ENCODE measurements at places on chromosomes 12 and 14.

DNA sequence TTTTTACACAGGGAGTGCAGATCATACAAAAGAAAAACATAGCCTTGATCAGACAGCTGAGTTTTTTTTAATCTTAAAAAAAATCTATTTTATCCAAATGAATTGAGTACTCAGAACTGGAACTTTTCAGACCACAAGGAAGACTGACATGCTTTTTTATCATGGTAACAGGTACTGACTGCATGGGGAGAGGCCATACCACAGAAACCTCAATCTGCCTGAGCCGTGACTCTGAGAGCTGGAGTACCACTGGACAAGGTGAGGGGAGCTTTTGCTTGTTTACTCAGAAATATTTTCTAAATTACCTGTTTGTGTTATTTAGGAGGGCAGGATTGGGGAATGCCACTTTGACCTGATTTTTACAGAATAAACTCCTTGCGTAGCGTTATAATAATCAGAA, 143.9 kb downstream of the ALX1 start:
- DNase-seq, result no peak

- DNase-seq, result no peak
Measured at GRCh38 chr14:105399466-105399775, 1.1 kb downstream of the TEX22 start.

DNA sequence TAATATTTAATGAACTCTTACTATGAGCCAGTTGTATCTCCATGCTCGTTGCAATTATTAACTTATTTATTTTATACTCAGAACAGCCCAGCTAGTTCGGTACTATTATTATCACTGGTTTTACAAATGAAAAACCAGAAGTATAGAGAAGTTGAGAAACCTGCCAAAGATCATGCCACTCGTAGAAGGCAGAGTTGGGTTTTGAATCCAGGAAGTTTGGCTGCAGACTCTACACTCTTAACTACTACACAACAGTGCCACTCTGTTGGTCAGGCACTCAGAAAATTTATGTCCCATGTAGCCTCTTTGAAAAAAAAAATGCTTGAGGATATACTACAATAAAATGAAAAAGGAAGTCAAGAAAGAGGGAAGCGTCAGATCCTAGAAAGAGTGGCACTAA, 71.5 kb upstream of the ARID2 start:
- no peak for DNase-seq

DNA sequence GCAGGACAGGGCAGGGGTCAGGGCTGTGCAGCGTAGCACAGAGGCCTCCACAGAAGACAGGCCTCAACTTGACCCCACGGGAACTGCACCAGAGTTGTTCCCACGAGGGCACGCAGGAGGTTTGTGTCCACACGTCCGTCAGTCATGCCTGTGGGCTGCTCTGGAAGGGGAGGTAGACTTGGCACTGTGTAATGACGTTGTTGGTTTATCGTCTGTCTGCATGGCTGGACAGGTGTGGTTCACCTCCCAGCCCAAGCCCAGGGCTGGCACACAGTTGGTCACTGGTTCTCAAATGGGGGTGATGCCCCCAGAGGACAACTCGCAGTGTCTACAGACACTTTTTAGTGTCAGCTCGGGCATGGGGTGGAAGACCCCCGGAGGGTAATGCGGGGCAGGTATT, 45.8 kb downstream of the CCNK start:
- DNase-seq, result no peak

- DNase-seq, result no peak
Measured at GRCh38 chr14:87351007-87351406, 642.0 kb downstream of the GALC start.

GRCh38 chr12:47768323-47768811, 4.7 kb upstream of the SLC48A1 start:
- DNase-seq, result no peak

DNA sequence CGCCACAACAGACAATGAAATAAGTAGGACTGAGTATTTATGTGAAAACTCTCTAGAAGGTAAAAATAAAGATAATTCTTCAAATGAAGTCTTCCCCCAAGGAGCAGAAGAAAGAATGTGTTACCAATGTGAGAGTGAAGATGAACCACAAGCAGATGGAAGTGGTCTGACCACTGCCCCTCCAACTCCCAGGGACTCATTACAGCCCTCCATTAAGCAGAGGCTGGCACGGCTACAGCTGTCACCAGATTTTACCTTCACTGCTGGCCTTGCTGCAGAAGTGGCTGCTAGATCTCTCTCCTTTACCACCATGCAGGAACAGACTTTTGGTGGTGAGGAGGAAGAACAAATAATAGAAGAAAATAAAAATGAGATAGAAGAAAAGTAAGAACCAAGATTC, 82.7 kb downstream of the VEZT start:
- no peak for DNase-seq

DNA sequence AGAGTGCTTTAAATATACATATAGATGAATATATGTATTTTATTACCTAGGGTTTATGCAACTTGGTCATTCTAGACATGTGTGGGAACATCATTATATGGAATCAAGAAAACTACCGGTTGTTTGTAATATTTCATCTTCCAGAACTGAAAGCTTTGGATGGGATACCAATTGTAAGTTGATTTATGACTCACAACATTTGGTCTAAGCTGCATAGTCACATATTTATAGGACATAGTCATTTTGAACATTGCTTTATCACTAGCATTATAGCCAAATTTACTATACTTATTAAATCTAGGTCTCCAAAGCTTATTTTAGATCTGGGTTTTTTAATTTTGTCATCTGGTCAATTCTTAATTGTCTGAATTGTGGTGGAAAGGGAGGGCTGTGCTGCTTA, 83.7 kb upstream of the PCNX4 start:
- no peak for DNase-seq

GRCh38 chr14:61719344-61720293, 24.3 kb downstream of the HIF1A start:
- no peak for DNase-seq

GRCh38 chr12:114562654-114563053, 121.3 kb downstream of the TBX3 start:
- DNase-seq, result no peak

- no peak for DNase-seq
Measured at GRCh38 chr14:43591776-43592175, 915.3 kb downstream of the FSCB start.

DNA sequence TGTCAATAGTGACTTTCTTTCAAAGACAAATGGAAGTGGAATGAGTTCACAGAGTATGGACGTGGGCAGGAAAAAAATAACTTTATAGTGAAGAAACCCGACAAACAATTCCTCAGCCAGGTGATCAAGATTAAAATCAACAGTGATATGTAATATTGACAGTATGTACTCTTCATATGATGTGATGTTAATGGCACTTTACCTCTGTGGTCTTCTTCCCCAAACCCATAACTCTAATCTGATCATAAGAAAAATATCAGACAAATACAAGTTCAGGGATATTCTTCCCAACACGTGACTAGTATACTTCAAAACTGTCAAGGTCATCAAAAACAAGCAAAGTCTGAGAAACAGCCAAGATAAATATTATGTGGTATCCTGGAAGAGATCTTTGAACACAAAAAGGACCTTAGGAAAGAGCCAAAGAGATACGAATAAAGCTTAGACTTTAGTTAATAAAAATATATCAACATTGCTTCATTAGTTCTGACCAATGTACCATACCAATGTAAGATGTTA, 215.5 kb downstream of the PPFIA2 start:
- DNase-seq, result no peak

DNA sequence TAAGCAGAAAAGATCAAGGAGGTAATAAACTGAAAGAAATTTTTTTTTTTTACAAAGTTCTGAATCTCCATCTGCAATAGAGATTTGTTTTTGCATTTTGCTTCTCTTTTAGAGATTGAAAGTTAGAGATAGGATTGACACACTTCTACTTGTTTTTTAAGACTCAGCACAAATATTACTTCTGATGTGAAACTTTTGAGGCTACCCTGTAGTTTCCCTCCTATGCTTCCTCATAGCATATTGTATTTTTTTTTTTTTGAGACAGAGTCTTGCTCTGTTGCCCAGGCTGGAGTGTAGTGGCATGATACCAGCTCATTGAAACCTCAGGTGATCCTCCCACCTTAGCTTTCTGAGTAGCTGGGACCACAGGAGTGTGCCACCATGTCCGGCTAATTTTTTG, 32.1 kb upstream of the SGPP1 start:
- DNase-seq, result no peak

DNA sequence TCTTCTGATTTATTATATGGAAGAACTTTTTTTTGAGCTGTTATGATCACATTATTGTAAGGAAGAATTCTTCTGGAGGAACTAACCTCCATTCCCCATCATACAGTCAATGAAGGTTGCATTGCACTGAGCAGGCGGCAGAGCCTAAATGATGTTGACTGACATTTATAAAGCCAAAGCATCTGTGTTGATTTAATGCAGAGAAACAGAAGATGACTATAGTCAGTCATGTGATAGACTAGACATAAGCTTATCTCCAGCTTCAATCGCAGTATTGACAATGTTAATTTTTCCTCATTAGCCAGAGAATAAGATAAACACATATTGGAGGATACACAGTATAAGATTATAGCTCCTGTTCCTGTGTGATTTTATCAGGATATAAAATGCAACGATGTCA, 82.0 kb downstream of the PRICKLE1 start:
- no peak for DNase-seq

DNA sequence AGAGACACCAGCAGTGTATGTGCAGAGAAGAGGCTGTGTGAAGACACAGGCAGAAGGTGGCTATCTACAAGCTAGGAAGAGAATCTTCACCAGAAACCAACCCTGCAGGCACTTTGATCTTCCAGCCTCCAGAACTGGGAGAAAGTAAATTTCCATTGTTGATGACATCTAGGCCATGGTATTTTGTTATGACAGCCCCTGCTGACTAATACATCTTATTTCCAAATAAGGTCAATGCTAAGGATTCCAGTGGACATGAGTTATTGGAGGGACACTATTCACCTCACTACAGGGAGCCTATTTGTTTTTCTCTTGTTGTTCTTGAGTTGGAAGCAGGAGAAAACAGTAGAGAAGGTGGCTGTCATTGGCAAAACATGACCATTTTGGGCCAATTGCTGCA, 88.5 kb upstream of the RIN3 start:
- no peak for DNase-seq

- no peak for DNase-seq
Measured at GRCh38 chr12:68462803-68463202, 130.6 kb upstream of the MDM1 start.

DNA sequence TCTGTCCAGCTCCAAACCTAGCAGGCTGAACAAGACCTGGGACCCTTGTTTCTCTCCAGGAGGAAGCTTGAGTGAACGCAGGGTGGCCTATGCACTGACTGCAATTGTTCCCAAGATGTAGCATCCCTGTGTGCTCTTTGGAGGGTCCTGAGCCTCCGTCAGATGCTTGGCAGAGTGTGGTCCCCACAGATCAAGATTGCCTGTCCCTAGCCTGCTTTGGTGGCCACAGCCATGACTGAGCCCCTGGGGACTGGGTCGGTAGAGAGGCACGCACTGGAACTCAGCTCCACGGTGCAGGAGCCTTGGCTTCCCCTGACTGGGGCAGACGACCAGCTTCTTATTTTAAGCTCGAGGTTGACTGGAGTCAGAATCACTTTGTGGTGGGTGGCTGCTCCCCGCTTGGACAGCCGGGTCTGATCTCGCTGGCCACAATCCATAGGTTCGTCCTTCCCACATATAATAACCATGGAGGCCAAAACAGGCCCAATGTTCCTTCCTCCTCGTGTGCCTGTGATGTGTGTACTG, 97.8 kb downstream of the LGMN start:
- no peak for DNase-seq

- DNase-seq, result no peak
Measured at GRCh38 chr14:59063259-59063658, 125.2 kb upstream of the DAAM1 start.

DNA sequence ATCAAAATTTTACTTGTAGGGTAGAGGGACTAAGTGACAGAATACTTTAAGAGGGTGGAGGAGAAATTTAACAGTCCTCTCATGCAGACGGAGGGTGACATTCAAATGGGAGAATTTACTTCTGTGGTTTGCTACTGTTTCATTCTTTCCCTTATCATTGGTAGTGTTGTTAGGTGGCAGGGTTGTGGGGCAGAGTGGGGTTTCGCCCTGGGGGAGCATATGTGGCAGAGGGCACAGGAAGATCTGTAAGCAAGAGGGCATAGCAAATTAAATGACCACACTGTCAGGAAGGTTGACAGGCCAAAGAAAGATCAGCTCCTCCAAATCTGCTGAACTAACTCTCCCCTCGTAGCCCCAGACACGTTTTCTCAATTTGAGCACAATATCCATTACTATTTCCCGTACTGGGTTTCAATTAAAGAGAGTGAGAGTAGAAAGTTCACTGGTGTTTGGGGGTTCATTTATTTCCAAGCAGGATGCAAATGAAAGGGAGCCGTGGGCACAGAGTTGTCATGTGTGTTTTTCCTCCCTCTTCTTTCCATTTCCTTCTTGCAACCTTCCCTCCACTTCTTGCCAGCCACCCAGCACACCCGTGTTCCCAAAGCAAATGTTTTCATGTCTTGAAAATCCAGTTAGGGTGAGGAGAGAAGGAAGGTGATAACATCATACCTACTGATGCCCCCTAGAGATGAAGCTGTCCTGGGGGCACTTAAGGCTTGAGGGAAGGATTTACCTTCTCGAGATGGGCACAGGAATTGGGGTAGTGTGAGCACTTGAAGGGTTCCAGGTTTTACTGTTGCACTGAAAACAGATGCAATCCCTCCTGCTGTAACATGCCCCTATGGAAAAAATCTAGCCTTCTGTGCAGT, 6.5 kb upstream of the TBX3 start:
- no peak for DNase-seq

DNA sequence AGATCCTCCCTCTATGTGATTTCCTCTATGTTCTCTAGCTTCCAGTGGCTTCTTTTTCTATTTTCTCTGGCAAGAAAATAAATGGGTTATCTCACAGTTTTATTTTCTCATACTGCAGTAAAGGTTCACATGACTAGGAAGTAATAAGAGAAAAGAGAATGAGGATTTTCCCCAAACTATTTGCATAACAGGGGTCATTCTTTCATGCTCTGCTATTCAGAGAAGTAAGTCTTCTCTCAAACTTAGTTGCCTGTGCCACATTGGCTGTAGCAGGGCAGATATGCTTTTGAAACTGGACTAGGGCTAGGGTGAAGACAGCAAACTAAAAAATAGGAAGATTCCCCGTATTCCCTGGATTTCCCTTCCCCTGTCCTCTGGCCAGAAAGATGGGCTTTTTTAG, 57.4 kb downstream of the ACSM4 start:
- DNase-seq, result no peak

Data from D721Med (cell line).